ENCODE measurements at places on chromosomes 1 and 21.

- no peak overlapping the region for H3K27ac ChIP-seq
- no peak overlapping the region for H3K4me3 ChIP-seq
- no peak for DNase-seq
- H3K36me3 ChIP-seq, result no peaks in the 10 kb centered on the region
- H3K4me1 ChIP-seq, result no peaks in the 10 kb centered on the region
These were observed 8.1 kb upstream of the F5 start for GRCh38 chr1:169594391-169594790.

DNA sequence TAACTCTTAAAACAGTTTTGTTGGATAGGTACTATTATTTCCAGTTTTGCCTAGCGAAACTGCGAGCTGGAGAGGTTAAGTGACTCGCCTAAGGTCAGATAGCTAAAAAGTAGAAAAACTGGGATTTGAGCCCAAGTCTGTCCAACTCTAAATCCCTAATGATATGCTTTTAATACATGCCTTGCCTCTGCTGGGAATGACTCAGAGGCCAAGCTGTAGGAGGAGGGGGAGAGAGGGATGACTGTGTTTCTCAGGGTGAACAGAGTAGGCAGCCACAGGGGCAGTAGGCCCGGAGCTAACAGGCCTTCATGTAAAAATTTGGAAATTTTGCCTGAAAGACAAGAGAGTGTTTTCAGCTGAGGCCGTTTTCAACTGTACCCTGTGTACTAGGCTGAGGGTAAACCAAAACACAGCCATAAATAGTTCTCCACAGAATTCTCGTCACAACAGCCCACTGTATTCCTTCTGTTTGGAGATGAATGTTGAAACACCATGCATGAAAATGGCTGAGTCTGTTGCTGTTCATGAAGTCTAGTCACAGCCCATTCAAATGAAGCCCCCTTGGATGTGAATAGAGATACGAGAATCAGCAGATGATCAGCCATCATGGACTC lies 107.5 kb upstream of the HOOK1 start:
- peak overlapping the region; percentile 53 for H3K4me3 ChIP-seq
- peaks cover 59% of the 10 kb centered on the region for H3K4me1 ChIP-seq
- H3K36me3 ChIP-seq, result peaks cover 8% of the 10 kb centered on the region
- H3K27ac ChIP-seq, result peak overlapping the region; percentile 80

DNA sequence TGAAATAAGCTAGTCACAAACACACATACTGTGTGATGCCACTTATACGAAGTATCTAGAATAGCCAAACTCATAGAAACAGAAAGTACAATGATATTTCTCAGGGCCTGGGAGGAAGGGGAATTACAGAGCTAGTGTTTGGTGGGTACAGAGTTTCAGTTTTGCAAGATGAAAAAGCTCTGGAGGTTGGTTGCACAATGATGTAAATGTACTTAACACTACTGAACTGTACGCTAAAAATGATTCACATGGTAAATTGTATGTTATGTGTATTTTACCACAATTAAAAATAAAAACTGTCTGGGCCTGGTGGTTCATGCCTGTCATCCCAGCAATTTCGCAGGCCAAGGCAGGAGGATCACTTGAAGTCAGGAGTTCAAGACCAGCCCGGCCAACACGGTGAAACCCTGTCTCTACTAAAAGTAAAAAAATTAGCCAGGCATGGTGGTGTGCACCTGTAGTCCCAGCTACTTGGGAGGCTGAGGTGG lies 15.3 kb upstream of the FHAD1 start:
- no peak overlapping the region for H3K4me3 ChIP-seq
- no peak for DNase-seq
- H3K36me3 ChIP-seq, result no peaks in the 10 kb centered on the region
- peaks cover 11% of the 10 kb centered on the region for H3K4me1 ChIP-seq

GRCh38 chr21:14120091-14120734 lies 90.5 kb downstream of the LIPI start:
- DNase-seq, result peak; percentile 4
- H3K36me3 ChIP-seq, result peaks cover 7% of the 10 kb centered on the region
- H3K27ac ChIP-seq, result no peak overlapping the region
- peaks cover 7% of the 10 kb centered on the region for H3K27me3 ChIP-seq

All from HFFc6 (cell line).